ENCODE measurements at places on chromosomes 7 and 10.

DNA sequence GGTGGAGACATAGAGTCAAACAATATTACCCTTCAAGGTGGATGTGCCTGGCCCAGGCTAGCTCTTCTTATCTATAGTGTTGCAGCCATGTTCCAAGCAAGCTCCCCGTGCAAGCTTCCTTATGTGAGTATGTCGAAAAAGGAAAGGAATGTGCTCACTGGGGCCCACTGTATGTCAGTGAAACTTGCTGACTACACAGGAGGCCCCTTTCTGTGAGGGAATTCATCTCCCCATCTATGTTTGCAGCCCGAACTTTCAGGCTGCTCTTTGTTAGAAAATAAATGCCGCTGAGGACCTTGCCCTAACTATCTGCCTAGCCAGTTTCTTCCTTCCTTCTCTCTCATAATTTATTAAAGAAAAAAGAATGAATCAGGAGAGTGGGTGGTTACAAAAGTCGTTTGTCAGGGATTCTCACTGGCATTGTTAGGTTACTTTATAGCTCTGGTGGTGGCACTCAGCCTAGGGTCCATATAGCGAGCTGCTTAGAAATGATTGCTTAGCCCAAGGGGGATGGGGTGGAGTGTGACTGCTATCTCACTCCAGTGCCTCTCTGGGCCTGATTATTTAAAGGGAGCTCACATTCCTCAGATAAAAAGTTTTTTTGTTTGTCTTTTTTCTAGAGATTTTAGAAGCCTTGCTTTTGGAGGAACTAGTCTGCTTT is 302.1 kb downstream of the ABCA13 start:
- DNase-seq = no peak

DNA sequence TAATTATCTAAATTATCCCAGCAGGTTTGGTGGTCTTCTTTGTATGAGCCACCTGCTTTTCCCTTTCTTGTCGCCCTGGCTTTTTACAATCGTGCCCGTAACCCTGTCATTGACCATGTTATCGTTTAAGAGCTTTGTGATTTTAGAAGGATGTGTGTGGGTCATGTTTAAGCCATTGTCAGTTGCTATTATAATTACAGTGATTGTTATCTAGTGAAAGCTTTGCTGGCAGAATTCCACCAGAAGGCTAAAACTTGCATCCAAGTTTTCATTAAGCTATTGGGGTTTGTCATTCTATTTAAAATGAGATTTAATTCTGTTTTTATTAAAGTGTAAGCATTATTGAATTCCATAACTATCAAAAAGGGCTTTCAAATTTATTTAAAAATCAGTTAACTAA is 354.2 kb upstream of the TMEM229A start:
- DNase-seq = no peak

DNA sequence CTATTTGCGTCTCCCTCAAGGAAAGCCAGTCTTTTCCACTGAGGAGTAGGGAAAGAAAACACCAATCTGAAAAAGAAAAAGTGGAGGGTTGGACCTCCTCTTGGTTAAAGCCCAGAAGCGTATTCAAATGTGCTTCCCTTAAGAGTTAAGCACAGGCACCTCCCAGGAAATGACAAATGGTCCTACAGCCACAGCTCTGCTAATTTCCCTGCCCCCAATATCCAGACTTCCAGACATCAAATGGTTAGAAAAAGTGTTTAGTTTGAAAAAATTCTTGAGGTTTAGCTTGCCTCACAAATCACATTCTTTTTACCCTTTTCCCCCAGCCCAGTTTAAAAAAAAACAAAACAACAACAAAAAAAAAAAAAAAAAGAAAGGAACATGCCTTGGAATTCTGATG is 19.0 kb upstream of the COL1A2 start:
- DNase-seq = no peak

DNA sequence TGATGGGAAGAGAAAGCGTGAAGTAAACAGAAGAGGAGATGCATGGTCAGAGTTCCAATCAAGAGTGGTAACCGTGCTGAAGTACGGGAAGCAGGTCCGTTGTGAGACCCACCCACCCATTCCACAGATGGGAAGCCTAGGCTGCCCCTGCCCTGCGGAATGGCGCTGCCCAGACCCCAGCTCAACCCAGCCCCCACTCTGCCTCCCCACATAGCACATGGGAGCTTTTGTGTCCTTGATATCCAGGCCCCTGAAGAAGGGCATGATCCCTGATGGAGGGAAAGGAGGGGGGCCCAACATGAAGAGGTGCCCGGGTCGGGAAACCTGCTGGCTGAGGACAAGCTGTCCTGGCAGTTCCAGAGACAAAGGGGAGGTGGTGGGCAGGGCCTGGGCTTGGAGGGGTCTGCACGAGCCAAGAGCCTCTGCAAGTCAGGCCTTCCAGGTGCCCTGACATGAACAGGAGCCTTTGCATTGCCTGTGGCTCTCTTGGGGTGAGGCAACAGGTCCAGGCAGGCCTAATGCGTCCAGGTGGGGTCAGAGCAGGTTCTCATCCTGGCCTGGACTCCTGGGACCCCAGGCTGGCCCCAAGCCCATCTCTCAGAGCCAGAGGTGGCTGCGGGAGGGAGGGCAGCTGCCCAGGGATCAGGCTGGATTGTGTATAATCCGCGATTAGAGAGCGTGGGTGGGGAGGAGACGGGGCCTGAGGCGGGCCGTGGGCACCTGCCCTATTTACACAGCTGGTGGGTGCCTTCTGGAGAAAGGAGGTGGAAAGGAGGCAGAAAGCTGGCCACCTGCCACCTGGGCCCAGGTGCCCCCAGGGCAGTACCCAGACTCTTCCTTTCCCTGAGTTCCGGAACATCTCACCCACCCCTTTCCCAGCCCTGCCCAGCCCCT is 23.5 kb downstream of the YKT6 start:
- no peak for DNase-seq

- DNase-seq = no peak
Observed at GRCh38 chr10:28564905-28565304, 32.0 kb downstream of the WAC start.

GRCh38 chr7:50268990-50269389 is 35.5 kb upstream of the IKZF1 start:
- no peak for DNase-seq

DNA sequence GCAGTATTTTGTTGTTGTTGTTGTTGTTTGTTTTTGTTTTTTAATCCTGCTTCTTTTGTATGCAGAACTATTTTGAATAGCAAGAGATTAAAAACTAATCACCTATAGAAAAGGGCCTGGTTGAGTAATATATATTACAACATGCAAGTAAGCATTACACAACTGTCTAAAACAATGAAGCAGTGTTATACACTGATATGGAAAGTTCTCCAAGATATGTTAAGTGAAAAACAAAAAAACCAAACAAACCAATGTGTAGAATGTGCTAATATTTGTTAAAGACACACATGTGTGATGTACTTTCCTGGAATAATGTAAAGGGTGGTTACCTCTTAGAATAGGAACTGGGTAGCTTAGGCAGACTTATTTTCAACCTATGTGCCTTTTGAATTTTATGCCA is 117.4 kb downstream of the ZNF365 start:
- DNase-seq = peak; percentile 51

GRCh38 chr10:132657127-132657706 is 119.6 kb downstream of the INPP5A start:
- no peak for DNase-seq

DNA sequence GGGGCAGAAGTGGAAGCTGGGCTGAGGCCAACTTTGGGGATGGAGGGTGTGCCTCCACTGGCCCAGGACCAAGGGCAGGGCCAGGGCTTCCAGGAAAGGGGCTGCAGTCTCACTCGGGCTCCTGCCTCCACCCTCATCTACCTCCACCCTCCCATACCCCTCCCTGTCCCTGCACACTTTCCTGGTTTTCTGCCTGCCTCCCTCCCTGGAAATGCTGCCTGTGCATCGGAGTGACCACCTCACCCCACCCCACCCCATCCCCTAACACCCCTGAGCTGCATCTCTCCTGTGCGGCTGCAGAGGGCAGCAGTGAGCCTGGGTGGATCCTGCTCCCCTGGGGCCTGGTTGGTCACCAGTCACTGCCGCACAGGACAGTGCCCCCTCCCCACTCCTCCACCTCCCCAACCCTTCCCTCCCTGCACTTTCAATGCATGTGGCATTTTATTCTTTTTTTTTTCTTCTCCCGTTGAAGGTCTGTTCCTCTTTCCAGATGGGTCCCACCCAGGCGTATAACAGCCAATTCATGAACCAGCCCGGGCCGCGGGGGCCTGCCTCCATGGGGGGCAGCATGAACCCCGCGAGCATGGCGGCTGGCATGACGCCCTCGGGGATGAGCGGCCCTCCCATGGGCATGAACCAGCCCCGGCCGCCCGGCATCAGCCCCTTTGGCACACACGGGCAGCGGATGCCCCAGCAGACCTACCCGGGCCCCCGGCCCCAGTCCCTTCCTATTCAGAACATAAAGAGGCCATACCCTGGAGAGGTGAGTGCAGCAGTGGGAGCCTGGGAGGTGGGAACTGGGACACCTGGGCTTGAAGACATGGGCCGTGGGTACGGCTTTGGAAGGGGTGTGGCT is 54.1 kb upstream of the PPIF start:
- peak; percentile 69 for DNase-seq

DNA sequence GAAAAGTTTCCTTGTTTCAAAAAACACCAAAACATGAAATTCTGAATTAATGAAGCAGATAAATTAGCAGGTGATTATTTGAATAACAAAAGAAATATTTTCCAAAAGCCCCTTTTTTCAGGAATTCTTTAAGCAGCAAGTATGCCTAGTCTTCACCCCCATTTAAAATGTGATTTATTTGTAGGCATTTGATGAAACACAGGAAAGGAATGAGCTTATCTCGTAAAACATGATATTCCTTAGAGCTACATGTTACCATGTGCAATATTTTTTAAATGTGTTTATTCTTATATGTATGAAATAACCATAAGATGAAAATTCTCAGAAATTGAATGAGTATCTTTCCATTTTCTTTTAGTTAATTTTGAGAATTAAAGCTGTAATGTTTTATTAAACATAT is 106.1 kb downstream of the CHN2 start:
- no peak for DNase-seq

GRCh38 chr10:53009961-53010907 is 237.7 kb upstream of the MBL2 start:
- no peak for DNase-seq

DNA sequence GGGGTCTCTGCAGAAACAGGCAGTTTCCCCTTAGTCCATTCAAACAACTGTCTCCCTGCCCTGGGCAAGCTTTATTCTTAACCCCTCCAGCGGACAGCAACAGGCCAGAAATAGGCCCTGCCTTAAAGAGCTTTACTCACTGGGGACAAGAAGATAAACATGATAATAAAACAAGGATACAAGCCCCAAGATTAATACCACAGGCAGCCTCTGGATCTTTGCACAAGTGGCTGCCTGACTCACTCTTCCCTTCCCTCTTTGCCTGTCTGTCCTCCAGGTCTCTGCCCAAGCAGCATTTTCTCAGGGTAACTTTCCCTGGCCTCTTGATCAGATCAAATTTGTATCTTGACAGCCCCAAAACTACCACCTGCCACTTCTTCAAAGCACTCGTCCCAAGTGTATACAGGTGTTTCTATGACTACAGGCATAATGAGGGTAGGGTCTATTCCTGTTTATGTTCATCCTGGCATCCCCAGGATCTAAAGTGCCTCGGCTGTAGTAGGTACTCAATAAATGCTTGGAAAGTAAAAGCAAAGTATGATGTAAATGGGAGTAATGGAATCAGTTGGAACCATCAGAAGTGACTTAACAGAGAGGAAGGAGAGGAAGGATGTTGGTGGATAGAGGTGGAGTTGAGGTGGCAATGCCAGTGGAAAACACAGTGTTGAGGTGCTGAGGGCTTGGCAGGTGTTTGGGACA is 7.0 kb upstream of the CAMK2G start:
- DNase-seq = no peak

DNA sequence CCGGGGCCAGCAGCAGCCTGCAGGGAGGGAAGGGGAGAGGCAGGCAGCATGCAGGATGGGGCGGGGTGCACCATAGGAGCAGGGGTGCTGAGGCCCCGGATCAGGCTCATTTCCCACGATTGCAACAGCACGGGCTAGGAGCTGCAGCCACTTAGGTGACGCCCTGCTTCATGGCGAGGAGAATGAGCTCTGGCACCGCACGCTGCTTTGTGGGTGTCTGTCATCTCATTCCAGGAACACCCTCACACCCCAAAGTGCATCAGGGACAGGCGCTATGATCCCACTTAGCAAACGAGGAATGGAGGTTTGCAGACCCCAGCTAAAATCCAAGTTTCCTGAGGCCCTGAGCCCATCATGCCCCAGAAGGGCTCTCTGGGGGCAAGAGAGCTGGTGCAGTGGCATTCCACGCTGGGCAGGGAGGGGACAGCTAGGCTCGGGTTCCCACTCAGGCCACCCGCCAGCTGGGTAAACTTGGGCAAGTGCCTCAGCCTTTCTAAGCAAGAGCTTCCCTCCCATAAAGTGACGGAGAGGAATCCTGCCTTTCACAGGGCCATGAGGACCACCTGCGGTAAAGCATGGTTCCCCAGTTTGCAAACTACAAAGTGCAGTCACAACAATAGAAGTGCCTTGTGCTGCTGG is 9.3 kb downstream of the KCNH2 start:
- DNase-seq = no peak

GRCh38 chr10:130300608-130301020 is 164.4 kb downstream of the GLRX3 start:
- DNase-seq = no peak

DNA sequence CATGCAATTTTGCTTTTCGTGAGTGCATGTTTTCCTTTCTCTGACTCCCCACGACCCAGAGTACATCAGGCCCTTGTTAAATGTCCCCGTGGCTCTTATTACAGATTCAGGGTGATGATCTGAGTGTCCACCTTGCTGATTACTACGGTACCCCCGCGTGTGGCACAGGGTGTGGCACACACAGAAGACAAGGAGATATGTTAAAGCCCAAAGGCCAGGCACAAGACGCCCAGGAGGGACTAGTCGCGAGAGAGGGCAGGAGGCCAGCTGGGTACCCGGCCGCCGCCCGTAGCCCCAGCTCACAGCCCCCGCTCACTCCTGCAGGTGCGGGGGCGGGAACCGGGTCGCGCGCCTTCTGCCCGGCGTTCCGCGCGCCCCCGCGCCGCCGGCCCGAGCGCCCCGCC is 281 bp upstream of the EXOC6 start:
- DNase-seq = no peak

- DNase-seq = no peak
Observed at GRCh38 chr7:111229916-111230315, 139.0 kb downstream of the LRRN3 start.

DNA sequence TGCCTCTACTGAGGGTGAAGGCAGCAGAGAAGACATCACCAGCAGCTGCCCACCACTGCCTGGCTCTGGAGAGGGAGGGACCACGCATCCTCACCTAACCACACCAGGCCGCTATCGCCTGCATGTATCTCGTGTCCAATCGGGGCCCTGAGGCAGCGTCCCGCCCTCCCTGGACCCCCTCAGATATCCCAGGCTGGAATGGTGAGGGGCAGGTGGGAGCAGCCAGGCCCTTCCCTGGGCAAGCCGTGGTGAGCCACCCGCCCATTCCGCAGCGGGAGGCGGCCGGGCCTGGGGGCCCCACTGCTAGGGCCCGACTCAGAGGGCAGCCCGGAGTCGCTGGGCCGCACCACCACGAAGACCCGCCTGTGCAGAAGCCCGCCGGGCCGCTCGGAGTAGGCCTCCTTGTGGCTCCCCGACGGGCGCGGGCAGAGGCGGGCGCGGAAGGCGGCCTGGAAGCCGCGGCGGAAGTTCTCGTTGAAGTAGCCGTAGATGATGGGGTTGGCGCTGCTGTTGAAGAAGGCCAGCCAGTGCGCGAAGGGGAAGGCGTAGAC is 21.6 kb upstream of the PPA1 start:
- DNase-seq = peak; percentile 39

DNA sequence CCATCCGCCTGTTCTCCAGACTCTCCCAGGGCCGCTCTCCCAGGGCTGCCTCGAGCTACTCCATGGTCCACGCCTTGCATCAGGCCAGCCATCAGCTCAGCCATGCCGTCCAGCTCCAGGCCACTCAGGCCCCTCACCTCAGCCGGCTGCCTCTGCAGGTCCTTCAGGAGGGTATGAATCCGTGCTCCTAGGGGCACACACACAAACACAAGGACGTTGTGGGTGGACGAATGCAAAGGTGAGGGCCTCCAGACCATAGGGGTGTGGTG is 449.4 kb downstream of the PTPRN2 start:
- no peak for DNase-seq
